ENCODE measurements at places on chromosomes 16 and 17.
A peak's percentile ranks its signal among the peaks of the same experiment; 100 is the strongest.

GRCh38 chr16:77386831-77387814 is 47.7 kb downstream of the ADAMTS18 start:
- DNase-seq = no peak

- DNase-seq = no peak
Observed at GRCh38 chr17:21077281-21077680, 34.5 kb upstream of the USP22 start.

DNA sequence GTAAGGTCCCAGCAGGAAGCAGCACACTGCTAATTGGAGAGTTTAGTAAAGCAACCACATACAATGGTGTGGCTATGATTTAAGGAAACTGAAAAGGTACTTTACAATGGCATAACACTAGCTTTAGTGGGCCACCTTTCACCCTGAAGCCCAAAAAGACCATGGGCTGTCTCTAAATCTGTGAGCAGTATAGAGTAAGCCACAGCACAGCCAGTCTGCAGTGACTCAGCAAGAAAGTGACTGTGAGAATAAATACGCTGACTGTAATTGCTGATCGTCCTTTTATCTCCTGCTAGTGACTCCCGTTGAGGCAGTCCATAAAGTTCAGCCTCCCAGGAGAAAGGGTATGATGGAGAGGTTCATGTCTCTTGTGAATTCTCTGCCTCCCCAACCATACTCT is 679.8 kb upstream of the KIF2B start:
- no peak for DNase-seq

DNA sequence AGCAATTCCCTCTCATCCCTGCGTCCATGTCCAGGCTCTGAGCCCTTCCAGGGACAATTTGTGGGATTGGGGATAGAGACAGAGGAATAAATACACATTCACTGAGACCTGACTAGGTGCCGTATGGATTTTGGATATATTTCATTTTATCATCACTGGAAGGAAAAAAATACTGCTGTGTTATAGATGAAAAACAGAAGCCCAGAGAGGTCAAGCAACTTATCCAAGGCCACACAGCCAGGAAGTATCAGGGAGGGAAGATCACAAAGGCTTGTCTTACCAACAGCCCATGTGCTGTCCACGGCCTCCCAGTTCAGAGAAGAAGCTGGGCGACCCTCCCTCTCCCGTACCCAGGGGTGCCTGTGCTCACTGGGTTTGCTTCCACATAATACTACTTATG is 6.1 kb upstream of the HAP1 start:
- DNase-seq = no peak

DNA sequence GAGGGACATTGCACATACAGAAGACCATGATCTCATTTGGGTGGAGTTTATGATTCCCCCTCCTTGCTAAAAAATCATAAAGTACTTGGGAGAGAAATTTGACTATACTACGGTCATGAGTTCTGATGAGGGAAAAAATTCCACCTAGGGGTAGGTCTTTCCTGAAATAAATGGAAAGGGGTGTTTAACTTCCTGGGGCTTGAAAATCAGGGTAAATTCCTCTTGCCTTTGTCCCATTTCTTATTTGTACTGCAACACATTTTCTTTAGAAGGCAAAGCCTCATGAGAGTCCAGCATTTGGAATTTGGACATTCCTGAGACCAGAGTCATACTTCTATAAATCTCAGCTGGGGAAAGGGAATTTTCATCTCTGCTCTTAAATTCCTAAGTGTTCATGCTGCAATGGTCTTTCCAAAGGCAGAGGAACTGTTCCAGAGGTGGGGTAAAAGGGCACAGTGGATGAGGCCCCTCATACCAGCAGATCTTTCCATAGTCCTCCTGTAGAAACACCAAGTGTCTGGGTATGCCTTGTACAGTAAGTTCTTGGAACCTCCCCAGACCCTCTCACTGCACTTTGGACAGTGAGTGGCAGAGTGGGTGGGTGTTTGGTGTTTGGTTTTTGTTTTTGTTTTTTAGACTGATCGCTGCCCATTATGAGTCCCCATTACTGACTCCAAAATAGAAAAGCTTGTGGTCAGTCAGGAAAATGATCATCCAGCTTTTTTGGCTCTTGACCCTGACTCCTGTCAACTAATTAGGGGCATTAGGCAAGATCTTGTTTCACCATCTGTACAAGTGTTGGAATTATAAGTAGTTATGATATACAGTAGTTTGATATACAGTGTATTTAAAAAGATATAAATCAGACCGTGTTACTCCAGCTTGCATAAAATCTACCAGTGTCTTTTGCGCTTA is 6.0 kb downstream of the LYRM1 start:
- DNase-seq = no peak

GRCh38 chr16:3465911-3466584 is 22.6 kb downstream of the NAA60 start:
- DNase-seq = no peak

DNA sequence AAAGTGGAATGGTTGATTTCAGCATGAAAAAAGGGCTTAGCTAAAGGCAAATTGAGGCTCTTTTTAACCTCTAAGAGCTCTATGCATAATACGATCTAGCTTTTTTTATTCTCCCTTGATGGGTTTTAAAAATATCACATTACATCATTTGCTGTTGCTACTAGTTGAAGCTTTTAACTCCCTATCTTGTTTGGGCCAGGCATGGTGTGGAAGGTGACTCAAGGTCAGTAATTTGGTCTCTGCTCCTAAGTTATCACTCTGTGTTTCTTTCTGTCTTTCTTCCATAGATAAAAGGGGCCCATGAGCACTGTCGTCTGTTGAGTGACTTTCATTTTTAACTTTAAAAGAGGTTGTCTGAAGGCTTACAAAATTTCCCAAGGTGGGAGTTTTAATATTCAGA is 58.1 kb upstream of the GOT2 start:
- DNase-seq = no peak

DNA sequence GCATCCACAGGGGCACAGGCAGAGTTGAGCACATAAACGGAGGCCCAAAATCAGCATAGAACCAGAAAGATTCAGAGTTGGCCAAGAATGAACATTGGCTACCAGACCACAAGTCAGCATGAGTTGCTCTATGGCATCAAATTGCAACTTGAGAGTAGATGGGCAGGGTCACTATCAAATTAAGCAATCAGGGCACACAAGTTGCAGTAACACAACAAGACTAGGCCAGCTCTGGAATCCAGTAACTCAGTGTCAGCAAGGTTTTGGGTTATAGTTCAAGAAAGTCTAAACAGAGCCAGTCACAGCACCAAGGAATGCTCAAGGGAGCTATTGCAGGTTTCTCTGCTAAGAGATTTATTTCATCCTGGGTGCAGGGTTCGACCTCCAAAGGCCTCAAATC is 12.9 kb downstream of the G6PC1 start:
- no peak for DNase-seq

- no peak for DNase-seq
Observed at GRCh38 chr17:40364906-40365305, 369 bp upstream of the GJD3 start.

- DNase-seq = no peak
Observed at GRCh38 chr16:2611499-2611862, 70.8 kb upstream of the KCTD5 start.

GRCh38 chr17:36089888-36090836 is at the start of gene CCL3:
CCL3 (minus strand) TSS chr17:36090143; CDS start chr17:36090058, 85 bp downstream.
- DNase-seq = peak; percentile 89

- DNase-seq = no peak
Observed at GRCh38 chr16:1184156-1184868, 31.4 kb downstream of the CACNA1H start.

DNA sequence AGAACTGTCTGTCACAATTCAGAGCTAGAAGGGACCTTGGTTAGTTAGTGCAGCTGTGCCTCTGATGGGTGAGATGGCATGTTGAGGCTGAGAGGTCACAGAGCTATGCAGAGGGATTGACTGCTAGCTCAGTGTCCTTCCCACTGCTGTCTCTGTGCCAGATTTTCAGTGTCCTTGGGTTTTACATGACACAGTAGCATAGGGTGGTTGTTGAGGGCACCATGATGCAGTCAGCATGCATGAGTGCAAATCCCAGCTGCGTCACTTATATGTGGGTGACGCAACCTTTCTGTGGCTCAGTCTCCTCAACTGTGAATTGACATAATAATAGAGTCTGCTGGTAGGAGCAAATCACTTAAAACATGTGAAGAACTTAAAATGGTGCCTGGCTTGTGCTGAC is 2.7 kb downstream of the MT1A start:
- DNase-seq = no peak

DNA sequence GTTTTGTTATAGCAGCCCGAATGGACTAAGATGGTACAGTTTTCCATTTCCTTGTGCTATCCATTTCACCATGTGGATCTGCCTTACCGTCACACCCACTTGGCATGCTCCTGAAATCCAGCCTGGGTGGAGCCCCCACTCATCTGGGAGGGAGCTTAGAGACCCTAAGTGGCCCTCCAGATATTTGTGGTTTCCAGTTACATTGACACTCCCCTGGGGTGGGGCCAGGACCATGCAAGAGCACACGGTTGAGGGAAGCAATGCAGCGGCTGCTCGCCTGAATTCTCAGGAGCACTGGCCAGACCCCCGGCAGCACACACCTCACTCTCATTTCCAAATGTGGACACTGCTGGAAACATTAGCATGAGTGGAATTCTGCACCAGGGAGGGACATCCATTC is 231.1 kb downstream of the UTP18 start:
- DNase-seq = no peak

DNA sequence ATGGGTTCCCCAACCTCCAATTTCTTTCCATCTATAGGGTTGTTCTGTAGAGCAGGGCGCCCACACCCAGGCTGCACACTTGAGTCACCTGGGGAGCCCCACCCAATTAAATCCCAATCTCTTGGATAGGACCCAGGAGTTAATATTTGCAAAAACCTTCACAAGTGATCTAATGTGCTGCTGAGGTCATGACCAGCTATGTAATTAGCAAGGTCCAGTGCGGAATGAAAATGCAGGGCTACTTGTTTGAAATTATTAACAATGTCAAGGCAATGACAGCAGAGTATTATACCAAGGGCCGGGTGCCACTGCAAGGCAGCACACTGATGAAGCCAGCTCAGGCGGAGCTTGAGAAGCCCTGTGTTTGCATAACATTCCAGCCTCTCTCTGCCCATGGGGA is 302.7 kb downstream of the MAF start:
- DNase-seq = no peak

DNA sequence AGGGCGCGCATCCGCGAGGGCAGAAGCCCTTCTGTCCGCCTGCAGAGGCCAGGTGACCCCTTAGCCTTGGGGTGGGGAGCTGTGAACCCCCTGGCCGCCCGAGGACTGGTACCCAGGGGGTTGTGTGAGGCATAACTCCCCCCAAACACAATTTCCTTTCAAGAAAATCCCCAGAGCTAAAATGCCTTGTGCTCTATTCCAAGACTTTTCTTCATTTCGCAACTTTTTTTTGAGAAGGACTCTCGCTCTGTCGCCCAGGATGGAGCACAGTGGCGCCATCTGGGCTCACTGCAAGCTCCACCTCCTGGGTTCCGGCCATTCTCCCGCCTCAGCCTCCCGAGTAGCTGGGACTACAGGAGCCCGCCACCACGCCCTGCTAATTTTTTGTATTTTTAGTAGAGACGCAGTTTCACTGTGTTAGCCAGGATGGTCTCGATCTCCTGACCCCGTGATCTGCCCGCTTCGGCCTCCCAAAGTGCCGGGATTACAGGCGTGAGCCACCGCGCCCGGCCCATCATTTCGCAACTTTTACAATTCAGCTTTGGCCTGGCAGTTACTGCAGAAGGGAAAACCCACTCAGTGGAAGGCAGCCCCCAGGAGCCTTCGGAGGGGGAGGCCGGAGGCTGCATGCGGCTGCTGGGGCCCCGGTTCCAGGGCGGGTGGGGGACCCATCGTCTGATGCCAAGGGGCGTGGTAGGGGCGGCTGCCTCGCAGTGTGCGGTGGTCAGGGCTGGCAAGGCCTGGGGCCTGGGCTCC is 963 bp upstream of the APRT start:
- DNase-seq = peak; percentile 56

- DNase-seq = no peak
Observed at GRCh38 chr16:11183035-11183812, 72.8 kb downstream of the SOCS1 start.

GRCh38 chr16:58789351-58789750 is 55.2 kb upstream of the GOT2 start:
- no peak for DNase-seq

- no peak for DNase-seq
Observed at GRCh38 chr16:23544436-23544835, 12.7 kb downstream of the EARS2 start.

- no peak for DNase-seq
Observed at GRCh38 chr17:49339354-49339753, 22.7 kb downstream of the ZNF652 start.

DNA sequence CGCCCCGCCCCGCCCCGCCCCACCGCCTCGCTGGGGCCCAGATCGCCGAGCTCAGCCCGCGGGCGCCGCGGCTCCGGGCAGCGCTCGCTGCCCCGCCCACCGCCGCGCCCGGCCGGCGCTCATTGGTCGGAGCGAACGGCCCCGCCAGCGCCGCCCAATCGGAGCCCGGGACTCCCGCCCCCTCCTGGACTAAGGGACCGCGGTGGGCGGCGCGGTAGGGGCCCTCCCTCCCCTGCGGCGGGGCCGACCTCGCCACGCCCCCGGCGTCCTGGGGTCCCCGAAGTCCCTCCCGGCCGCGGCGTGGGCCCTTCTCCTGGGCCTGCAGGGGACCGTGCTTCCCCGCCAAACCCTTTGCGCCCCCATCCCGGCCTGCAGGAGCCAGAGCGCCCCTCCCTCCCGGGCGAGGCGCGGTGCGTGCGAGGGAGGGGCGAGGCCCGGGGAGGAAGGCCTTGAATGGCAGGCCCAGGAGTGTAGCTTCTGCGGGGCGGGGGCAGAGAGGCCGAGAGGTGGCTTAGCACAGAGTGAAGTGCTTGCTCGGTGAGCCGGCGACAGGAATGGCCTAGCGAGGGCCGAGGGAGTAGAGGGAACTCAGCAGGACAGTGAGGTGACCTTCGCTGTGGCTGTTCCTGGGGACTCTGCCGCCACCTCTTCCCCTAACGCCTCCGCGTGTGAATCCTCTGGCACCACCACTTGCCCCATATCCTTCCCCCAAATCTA is at the start of gene CAMKK1:
TSS of gene CAMKK1 (minus strand) at position 51 of the 717 bp plus-strand sequence. CDS start 7,366 bp downstream, outside the sequence.
- DNase-seq = peak; percentile 90

GRCh38 chr17:78269955-78270381 is 38.5 kb downstream of the TMEM235 start:
- no peak for DNase-seq

DNA sequence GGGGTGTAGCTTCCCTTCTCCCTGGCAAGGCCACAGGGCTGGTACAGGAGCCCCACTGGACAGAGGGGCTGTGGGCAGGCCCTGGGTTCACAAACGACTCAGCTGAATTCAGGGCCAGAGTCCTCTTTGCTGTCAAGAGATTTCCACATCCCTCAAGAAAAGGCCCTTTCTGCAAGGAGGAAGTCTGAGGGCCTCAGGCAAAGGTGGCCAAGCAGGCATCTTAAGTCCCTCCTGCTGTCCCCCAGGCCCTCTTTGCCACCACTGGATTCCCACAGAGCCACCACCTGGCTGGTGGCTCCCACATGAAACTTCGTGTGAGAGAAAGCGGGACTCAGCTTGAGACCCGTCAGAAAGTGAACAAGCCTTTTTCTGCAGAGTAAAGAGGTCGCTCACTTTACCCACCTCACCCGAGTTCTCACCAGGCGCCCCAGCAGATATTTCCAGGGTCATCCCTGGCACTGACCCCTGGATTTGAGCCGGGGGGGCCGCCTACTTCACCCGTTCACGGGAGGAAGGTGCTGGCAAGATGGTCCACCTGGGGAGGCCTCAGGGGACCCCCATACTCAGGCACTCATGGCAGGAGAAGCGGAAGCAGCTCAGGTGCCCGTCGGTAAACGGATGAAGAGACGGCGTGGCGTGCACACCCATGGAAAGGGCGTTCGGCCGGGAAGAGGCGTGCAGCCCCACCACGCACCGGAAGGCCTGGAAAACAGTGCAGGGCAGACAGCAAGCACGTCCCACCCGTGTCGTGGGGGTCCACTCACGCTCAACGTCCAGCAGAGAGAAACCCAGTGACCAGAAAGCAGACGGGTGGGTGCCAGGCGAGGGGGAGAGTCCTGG is 3.6 kb downstream of the RNF166 start:
- DNase-seq = no peak
